ENCODE measurements at places on chromosomes 7 and 10.

GRCh38 chr10:92014620-92015019 lies 91.0 kb downstream of the BTAF1 start:
- no peak for DNase-seq

DNA sequence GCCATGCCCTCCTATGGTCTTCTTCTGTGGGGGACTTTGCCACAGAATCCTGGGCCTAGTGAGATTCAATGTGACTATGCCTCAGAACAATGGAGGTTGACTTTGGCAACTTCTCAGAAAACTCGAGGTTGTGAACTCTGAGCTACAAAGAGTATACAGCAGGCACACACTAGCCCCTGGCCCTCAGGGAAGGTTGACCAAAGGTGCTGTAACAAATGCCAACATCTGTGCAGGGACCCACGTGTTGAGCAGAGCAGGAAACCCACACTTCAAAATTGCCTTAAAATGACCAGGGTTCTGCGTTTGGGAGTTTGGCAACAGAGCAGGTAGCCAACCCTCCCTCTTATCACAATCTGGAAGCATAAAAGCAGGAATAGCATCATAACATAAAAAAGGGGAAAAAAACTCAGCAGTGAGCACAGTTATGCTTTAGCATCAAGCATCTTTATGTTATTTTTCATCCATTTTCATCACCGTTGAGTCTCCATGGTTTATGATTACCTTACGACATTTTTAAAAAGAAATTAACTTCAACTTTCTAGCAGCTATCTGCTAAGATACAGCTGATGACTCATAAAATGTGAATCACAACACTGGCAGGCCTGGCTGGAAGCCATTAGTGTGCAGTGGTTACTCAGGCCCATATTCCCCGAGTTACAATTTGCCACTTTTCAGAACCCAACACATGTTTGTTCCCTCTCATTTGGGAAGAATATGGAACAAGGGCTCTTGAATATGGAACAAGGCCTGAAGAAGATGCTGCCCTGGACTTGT lies 11.1 kb downstream of the PRLHR start:
- no peak for DNase-seq

DNA sequence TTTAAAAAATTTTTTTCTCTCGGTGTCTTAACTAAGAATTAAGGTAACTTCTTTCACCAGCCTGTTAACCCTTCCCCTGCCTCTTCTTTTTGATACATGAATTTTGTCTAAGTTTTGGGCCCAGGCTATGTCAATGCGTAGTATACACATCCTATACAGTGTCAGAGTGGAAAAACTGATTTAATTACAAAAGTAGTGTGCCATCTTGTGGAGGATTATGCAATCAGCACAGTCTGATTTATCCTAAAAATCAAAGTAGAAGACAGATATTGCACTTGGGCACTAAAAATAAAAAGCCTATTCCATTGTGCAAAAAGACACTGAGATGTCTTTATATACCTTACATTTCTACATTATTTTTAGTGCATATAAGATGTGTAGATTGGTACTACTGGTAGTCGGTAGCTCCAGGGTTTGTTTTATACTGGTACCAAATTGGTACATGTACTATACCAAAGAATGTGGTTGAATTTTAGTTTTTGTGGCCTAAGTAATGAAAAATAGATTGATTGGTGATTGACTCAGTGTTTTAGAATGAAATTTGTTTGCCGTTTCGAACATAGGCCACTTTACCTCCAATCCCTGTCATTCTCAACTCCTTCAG lies 96.6 kb downstream of the MKLN1 start:
- no peak for DNase-seq

DNA sequence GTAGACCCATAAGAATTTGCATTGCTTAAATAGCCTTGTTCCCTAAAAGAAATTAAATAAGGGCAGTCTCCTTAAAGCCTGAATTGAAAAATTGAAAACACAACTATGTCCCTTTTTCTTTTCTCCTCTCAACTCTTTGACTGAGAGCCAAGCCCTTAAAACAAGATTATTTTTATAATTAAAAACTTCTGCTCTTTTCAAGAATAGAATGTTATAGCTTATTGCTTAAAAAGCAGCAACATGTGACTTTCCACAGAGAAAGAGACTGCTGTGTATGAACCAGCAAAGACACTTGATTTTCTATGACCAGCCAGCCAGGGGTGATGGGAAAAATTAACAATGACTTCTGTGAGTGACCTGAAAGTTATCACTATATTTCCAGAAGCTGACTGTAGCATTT lies 295.2 kb upstream of the CELF2 start:
- no peak for DNase-seq

DNA sequence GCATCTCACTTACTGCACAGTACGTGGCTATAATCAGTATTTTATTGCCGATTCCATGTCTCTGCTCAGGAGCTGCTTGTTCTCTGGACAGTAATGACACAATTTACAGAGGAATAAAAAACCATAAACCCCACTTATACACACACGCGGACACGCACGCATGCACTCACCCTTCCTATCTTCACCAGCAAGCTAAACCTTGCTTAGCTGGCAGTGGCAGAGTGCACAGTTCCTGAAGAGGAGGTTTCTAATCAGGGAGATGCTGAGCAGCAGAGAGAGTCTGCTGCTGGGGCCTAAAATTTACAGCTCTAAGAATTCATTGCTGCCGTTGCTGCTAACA lies 66.3 kb downstream of the SND1 start:
- no peak for DNase-seq

DNA sequence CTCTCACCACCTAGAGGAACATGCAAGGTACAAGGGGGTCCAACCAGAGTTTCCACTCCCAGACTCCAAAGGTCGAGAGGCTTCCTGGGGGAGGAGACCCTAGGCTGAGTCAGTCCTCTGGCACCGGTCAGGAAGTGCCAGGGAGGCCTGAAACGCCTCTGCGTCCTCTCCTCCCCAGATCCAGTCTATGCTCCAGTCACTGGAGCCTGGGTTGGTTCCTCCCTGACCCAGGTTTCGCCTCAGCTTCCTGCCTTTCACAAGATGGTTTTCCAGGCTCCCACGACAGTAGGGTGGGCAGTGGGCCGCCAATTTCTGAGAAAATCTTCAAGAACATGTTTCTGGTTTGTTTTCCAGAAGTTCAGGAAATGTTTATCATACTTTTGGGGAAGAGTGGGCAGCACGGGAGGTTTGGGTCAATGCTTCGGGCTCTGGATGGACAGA lies 30.0 kb downstream of the DUSP5 start:
- DNase-seq: no peak

DNA sequence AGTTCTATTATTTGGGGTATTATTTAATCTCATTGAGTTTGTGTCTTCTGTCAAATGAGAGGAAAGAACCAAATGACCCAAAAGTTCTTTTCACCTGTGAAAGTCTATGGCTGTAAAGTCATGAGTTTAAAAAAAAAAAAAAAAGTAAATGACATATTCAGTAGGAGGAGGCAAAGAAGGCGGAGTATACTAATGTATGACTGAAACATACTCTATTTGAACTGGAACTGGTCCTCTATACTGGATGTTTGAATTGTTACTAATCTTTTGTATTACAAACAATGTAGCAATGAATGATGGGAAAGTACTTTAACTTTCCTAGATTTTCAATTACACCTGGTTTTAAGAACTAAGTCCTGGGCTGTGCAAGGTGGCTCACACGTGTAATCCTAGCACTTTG lies 24.9 kb upstream of the GSAP start:
- DNase-seq: no peak

DNA sequence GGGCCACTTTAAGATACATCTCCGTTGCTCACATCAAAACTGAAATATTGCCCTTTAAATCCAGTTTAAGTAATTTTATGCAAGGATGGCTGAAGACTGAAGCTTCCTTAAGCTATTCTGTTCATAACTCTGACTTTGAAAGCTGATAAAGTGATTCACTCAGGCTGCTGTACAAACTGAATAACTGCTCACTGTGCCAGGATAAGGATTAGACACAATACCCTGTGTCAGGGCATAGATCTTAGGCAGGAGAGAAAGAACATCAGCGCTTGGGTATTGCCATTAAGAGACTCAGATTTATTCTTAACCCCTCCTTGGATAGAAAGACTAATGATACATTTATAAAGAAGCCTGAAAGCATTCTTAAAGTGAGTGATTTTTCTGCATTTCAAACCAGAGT lies 614.5 kb upstream of the ZWINT start:
- DNase-seq: no peak

- no peak for DNase-seq
These were observed 44.5 kb upstream of the PIK3CG start for GRCh38 chr7:106820321-106821217.

GRCh38 chr7:21260939-21261338 lies 166.9 kb upstream of the SP4 start:
- DNase-seq: no peak

DNA sequence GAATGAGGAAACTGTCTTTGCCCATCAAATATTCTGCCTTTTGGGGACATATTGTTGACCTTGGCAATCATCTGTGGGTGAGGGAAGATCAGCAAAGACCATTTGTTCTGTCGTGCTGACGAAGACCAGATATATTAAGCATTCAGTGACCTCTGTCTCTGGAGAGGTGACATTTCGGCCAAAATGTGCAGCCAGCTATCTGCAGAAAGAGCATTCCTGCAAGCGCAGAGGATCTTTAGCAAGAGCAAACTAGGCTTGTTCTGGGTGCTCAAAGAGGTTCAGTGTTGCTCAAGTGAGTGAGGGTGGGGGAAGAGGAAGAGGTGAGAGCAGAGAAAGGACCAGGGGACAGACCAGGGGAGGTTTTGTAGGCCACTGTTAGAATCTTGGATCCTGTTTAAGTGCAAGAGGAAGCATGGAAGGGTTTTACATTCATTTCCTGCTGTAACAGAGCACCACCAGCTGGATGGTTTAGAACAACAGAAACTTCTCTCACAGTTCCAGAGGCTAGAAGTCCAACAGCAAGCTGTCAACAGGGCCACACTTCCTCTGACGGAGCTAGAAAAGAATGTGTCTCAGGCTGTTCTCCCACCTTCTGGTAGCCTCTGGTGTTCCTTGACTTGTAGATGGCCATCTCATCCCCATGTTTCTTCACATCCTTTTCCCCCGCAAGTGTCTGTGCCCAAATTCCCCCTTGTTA lies 11.2 kb downstream of the C10orf120 start:
- DNase-seq: no peak

GRCh38 chr10:23516530-23516929 lies 77.7 kb downstream of the OTUD1 start:
- DNase-seq: no peak

DNA sequence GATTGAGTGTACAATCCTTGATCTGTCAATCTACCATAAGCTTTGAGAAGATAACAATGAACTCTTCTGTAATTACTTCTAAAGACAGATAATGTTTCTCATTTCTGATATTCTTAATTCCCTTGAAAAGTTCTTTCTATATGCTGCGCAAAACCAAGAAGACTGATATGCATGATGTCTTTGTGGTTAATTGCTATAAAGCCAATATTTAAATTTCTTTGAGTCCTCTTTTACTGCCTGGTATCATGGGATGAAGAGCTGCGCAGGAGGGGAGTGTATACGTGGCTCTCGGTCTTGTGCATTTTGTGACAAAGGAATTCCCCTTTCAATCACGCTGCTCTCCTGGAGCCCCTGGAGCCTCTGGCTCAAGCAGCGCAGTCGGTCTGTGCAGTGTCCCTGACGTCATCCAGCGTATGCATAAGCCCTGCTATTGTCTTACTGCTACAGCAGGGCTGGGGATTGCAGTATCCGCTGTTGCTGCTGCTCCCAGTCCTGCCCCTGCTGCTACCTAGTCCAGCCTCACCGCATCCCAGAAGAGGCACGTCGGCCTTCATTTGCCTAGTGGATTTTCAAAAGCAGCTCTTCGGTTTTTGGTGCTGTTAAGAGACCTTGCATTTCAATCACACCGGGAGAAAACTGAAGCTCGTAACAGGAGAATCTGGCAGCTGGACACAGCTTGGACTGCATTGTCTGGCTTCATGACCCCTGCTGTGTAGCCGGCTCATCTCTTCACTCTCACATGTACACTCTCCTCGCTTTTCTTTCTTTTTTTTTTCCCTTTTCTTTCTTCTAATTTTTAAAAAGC lies 66.7 kb downstream of the ST7 start:
- no peak for DNase-seq

DNA sequence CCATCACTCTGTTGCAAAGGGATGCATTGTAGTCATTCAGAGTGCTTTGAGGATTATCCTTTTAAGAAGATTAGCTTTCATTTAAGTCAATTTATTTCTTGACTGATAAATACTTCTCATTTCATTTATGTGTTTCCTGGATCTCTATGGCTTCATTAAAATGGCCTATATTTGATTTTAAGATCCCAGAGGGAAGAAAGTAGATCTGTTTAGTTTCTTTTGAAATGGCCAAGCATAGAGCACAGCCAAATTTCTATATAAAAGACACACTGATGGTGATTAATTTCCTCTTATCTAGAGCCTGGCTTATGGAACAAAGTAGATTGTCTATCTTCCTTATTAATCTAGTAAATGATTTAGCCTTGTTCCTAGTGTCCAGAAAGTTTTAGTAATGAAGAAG lies 129.7 kb upstream of the CALCR start:
- DNase-seq: no peak

- DNase-seq: no peak
These were observed 564.1 kb upstream of the KCND2 start for GRCh38 chr7:119708891-119709290.
